ENCODE measurements at places on chromosomes 3 and 15.

GRCh38 chr15:100147828-100148227 lies 193.9 kb downstream of the ADAMTS17 start:
- no peak for DNase-seq

DNA sequence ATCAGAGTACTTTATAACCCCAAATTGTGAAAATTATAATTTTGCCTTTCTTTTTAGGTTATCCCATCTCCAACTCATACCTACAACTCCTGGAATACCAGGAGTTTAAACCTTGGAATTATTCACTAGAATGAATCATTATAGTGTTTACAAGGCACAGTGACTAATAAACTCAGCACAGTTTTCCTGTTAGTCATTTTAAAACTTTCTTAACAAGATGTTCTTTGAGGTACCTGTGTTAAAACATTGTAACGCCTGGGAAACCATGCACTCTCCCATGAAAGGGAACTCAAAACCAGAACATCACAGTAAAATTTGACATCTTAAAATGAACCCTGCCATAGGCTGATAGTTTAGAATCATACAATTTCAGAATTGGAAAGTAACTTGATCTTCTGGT lies 132.4 kb upstream of the OSTN start:
- no peak for DNase-seq

- no peak for DNase-seq
Measured at GRCh38 chr3:32285891-32286290, 47.4 kb downstream of the CMTM8 start.

GRCh38 chr15:49901996-49902684 lies 216.9 kb downstream of the ATP8B4 start:
- no peak for DNase-seq

- no peak for DNase-seq
Measured at GRCh38 chr15:68158046-68158628, 47.0 kb downstream of the CALML4 start.

DNA sequence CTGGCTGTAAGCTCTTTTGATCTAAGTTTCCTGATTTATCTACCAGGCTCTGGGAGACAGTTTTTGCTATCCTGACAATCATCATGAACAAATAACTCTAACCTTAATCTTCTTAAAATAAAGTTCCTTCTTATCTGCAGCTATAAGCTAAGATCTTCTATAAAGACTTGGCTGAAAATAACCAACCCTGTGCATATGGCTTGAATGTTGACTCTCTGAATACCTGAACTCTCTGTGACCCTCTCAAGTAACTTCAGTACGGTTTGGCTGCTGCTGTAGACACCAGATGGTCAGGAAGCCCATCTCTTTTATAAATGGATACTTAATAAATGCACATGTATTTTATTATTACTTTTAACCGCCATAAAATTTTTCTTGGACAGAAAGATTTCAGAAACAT lies 412.4 kb upstream of the CBLB start:
- no peak for DNase-seq

- no peak for DNase-seq
Measured at GRCh38 chr15:59866642-59867041, 137.5 kb upstream of the FOXB1 start.

DNA sequence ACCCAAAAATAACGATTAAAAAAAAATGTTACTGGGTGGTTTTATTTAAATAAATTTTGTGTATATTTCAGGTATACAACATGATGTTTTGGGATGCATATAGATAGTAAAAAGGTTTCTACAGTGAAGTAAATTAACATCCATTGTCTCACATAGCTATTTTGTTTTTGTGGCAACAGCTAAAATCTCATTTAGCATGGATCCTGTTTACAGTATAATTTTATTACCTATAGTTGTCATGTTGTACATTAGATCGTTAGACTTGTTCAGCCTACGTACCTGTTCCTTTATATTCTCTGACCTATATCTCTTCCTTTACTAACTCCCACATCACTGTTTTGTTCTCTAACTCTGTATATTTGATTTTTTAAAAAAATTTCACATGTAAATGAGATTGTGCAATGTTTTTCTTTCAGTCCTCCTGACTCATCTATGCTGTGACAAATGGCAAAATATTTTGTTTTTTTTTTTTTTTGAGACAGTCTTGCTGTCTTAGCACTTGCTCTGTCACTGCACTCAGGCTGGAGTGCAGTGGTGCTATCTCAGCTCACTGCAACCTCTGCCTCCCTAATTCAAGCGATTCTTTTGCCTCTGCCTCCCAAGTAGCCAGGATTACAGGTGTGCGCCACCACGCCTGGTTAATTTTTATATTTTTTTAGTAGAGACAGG lies 45.6 kb downstream of the OIP5 start:
- no peak for DNase-seq

All from NCI-H2081 treated with DMSO at 0.1 percent for 48 hours (cell line).